ENCODE measurements at places on chromosomes 6 and 20.
A peak's percentile ranks its signal among the peaks of the same experiment; 100 is the strongest.

GRCh38 chr20:32482442-32483261 is 102.5 kb downstream of the NOL4L start:
- DNase-seq = no peak

DNA sequence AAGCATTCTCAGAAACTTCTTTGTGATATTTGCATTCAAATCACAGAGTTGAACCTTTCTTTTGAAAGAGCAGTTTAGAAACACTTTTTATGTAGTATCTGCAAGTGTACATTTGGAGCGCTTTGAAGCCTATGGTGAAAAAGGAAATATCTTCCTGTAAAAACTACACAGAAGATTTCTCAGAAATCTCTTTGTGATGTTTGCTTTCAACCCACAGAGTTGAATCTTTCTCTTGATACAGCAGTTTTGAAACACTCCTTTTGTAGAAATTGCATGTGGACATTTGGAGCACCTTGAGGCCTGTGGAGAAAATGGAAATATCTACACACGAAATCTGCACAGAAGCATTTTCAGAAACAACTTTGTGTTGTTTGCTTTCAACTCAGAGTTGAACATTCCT is 612.3 kb upstream of the ZNF337 start:
- DNase-seq = no peak

DNA sequence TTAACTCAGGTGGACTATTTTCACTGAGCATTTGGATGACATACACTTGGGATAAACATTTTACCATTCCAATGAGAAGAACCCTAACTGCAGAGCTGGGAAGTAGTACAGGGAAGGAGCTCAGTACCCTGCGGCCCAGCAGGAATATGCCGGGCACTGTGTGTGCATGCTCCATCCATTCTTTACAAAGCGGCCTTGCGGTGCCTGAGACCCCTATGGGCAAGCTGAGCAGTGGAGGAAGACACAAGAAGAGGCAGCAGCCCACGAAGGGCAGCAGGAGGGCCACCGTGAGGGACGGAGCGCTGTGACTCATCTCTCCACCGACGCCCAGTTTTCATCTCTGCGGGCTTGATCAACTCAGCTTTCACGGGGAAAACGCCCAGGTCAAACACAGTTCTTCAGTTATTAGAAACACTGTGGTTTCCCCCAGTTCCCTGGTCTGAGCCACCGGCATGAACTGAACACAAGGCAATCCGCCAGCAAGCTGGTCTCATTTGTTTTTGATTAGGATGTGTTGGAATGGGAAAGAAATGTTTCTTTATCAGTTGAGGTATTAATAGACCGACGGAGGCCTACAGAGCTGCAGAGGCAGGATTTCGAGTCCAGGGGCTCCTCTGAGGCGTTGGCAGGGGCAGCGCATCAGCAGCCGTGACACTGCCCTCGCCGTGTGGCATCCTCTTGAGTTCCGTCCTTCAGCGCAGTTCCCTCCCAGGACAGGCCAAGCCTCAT is 44.9 kb downstream of the IRF4 start:
- peak; percentile 44 for DNase-seq

DNA sequence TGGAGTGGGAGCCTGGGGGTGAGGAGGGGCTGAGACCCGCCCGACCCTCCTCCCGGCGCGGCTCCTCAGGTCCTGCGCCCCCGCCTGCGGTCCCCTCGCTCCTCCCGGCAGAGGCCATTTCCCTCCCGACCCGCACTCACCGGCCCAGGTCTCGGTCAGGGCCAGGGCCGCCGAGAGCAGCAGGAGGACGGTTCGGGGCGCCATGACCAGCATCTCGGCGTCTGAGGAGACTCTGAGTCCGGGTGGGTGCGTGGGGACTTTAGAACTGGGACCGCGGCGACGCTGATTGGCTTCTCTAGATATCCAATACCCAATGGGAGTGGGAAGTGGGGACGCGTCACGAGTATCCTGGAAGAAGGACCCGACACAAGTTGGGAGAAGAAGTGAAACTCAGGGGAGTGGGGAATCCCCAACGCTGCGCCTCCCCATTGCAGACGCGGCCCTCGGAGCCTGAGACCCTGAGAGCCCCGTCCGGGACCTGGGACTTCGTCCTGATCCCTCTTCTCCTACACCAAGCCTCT is at the start of gene HLA-B:
HLA-B (minus strand) TSS at position 234 of the 521 bp plus-strand sequence; CDS start at position 213, 21 bp downstream.
- peak; percentile 90 for DNase-seq

- DNase-seq = no peak
Observed at GRCh38 chr6:29647927-29648642, 8.8 kb upstream of the MOG start.

GRCh38 chr6:159161839-159162238 is 7.4 kb upstream of the FNDC1 start:
- no peak for DNase-seq

DNA sequence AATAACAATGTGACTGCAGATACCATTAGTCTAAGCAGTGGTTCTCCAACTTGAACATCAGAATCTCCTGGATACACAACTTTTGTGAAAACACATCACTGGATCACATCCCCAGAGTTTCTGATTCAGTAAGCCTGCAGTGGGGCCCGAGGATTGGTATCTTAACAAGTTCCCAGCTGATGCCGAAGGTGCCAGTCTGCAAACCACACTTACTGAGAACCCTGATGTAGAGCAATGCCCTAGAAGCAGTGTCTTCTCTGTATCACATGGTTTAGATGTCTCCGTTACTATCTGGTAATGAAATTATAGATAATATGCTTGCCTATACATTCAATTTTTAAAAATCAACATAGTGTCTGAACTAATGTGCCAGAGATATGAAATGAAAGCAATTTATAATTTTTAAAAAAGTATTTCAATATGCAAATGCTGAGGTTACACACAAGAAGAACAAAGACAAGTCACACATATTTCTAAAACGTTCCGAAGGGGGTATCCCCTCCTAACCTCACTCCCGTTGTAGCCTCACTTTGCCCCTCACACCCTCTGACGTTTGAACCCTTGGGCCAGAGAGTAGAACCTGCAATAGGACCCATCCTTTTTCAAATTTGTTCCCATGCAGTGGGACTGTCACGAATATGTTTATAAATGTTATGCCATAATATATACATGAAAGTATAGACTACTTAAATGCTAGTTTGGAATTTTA is 115.4 kb upstream of the SAMD5 start:
- no peak for DNase-seq

DNA sequence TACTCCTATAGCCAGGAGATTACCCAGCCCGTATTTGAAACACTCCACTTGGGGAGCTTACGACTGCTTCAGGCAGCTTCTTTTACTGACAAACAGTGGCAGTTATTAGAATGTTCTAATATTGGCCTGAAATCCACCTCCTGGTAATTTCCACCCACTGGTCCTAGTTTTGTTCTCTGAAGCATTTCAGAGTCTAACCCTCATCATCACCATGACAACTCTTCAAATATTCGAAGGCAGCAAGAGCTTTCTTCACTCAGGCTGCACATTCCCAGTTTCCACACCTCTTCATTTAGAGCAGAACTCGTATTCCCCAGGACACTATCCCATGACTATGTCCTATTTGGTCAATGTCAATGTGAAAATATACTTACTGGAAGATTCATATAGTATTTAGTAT is 325.6 kb downstream of the UBE3D start:
- no peak for DNase-seq

DNA sequence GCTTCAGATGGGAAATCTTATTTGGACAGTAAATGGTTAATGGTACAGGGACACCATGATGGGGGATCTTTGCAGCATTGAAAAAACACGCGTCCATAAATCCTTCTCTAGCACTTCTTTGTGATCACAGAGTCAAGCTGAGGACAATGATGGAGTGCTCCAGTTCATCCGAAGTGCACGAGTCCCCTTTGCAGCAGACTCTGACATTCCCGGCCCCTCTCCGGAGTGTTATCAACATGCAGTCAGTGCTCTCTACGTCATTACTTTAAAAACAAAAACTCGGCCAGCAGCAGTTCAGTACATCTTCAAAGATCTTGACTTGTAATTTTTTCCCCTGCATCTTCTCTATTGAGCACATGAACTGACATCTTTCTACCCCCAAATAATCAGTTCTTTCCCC is 185.5 kb upstream of the AKAP12 start:
- peak; percentile 85 for DNase-seq

DNA sequence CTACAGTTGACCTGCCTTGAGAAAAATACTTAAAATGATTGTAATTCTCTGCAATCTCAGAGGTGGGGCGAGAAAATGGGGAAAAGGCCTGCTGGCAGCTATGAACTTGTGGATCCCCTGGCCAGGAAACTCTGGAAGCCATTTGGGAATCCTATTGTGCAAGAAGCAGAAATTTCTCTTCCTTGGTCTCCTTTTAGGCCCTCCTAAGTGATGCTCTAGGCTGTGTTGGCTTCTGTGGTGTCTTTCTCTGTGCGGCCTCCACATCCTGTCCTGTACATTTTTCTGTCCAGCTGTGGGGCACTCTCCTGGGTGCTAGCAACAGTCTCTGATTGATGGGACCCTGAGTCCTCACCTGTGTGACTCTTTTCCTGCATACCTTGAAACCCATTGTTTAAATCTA is 290.9 kb downstream of the FARS2 start:
- DNase-seq = no peak

DNA sequence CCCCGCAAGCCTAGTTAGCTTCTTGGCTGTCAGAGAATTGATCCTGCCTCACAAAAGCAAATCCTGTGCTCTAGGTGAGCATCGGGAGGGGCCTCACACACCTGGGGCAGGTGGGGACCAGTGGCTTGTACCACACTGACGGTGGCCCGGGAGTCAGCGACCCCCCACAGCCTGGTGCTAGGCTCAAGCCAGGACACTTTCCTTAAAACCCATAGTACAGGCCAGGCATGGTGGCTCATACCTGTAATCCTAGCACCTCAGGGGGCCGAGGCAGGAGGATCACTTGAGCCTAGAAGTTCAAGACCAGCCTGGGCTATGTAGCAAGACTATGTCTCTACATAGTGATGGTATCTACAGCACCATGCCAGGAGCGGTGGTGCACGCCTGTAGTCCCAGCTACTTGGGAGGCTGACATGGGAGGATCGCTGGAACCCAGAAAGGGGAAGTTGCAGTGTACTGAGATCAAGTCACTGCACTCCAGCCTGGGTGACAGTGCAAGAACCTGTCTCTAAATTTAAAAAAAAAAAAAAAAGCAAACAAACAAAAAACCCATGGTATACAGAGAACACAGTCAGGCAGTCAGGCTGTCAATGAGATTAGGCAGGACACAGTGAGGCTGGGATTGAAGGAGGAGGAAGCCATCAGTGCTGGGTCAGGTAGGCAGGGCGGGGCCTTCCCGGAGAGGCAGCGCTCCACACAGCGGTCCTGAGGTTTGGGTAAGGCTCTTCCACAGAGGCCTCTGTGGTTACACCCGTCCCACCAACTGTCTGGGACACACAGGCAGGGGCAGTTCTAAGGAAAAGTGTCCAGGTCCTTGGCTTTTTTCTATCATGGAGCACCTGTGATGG is 41.3 kb downstream of the SYNJ2 start:
- no peak for DNase-seq

- DNase-seq = no peak
Observed at GRCh38 chr20:33566781-33567603, 77.1 kb downstream of the CBFA2T2 start.

DNA sequence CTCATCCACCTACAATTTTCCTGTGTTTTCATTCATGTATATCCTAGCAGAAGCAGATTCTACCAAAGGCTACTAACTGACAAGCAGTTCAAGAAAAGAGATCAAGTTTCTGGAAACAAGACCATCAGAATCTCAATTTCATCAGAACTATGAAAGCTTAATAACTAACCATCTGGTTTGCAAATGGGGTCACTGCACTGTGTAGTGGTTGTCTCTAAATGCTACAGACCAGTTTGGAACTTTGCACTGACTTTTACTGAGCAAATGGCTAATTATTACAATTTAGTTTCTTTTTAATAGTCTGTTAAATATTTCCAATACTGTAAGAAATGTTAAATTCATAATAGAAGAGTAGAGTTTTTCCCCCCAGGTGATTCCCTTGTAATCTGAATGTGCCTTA is 64.5 kb downstream of the REPS1 start:
- no peak for DNase-seq

GRCh38 chr20:14491436-14491835 is 154.0 kb upstream of the FLRT3 start:
- DNase-seq = no peak

DNA sequence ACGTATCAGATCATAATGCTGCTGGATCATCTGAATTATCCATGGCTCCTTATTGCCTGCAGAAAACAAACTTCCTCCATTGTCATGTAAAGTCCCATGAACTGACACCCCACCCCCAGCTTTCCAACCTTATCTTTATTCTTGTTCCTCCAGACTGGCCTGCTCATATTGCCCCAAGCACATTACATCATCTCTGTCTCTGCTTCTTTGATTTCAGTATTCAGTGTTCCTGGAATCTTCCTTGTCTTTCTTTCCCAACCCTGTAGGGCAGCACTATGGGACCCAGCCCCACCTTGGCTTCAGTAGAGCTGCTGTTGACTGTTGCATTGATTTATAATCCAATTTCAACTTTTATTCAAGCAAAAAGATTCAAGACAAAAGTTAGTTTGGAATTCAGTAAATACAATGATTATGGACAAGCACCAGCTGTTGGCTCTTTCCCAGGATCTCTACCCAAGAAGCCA is 187.5 kb upstream of the ECI2 start:
- DNase-seq = no peak

DNA sequence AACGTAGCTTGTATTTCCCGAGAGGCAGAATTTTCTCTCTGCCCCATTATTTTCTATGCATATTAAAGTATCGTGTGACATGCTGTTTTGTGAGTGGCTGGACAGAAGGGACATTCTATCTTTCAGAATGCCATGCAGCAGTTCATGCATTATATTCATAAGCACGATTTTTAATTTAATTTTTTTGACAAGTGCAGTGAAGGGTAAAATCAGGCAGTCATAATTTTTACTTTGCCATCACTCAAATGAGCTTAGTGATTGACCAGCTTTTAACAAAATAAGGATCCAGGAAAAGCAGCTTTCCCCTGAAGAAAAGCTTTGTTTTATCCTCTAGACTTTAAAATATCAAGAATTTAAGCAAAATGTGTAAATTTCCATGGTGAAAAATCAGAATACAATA is 673.3 kb downstream of the KIF16B start:
- DNase-seq = no peak
